ENCODE measurements at places on chromosomes 2 and 18.

GRCh38 chr18:13308369-13308768 is 89.8 kb downstream of the LDLRAD4 start:
- DNase-seq, result no peak

DNA sequence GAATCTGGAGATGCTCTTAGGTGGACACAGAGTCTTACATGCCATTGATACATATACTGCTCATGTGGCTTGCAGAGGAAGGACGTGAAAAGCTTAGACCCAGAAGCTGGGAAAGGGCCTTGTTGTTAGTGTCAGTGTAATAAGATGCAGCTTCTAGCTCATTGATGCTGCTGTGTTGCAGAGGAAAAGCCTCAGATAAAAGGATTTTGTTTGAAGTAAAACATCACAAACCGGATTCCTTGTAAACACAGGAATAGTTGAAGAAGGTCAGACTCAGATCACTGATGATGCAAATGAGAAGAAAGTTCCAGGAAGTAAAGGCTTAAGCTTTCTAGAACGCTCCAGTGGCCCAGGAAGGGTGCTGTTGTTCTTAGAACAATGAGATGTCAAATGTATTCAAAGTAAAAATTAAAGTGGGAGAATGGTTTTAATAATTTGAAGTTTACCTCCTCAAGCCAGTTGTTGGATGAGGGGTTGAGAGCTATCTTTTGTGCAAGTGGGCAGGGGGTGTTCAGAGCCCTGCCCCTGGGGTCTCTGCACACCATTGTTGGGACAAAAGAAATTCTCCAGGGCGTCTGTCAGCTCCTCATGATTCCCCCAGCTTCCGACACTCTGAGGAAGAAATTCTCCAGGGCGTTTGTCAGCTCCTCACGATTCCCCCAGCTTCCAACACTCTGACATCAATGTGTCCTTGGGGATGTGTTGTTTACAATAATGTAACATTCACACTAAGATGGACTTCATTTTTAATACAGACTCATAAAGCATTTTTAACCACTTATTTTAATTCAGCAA is 61.3 kb upstream of the CHMP1B start:
- no peak for DNase-seq

DNA sequence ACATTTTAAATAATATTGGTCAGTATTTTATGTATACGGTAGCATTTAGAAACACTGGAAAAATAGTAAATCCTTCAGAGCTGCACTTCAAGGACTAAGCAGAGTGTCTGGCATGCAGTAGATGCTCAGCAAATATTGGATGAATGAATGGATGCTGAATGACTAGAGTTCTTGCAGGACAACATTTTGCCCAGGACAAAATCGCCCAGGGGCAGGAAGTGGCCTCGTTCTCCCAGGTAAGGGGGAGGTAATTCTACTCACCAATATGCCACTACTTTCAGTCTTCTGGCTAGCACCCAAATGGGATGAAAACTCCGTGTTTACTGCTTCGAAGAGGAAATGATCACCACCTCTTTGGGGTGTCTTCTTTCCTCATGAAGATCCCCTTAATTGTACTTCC is 4.0 kb upstream of the DGUOK start:
- no peak for DNase-seq

DNA sequence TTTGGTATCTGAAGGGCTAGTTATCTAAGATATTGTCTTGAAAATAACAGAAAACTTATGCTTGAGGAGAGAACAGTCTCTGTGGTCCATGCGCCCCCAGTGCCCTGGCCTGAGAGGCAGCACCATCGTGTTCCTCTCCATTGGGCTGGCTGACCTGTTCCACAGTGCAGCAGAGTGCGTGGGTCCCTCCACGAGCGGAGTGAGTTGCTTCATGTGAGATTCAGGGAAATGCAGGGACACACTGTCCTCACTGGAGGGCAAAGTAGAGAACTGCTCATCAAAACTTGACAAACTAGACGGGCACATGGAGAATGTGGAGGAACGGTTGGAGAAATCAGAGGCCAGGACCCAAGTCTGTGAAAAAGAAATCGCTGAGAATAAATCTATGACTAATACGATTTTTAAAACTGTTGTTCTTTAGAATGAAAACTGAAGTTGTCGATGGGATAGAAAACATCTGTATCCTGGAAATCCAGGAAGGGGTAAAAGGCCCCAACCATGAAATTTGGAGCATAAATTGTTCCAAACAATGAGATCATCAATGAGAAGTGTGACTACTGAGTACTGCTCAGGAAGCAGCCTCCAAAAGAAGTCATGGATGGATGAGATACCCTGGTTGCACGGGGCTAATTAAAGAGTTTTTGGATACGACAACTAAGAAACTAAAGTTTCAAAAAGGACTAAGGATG is 58.1 kb downstream of the REV1 start:
- DNase-seq, result no peak

GRCh38 chr2:9168821-9169221 is 37.8 kb upstream of the ASAP2 start:
- peak; percentile 60 for DNase-seq

- no peak for DNase-seq
These were observed 77.3 kb upstream of the SMAD7 start for GRCh38 chr18:49028091-49028490.

DNA sequence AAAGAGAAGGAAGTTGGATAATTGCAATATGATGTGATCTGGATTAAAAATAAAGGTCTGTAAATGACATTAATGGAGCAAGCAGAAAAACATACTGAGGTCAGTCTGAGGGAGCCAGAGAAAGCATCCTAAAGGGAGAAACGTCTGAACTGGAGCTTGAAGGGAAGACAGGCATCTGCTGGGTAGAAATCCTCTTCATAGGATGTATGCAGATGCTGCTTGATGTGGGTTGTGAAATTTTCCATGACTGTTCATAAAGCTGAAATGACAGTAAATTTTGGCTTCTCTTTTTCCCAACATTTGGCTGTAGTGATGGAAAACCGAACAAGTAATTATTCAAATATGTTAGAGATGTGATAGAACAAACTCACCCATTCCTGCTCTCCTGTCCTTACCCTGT is 287.6 kb downstream of the CAMKMT start:
- DNase-seq, result no peak

GRCh38 chr2:2524348-2524941 is 193.4 kb upstream of the MYT1L start:
- DNase-seq, result no peak

GRCh38 chr2:219000569-219000960 is 7.3 kb upstream of the CRYBA2 start:
- no peak for DNase-seq

DNA sequence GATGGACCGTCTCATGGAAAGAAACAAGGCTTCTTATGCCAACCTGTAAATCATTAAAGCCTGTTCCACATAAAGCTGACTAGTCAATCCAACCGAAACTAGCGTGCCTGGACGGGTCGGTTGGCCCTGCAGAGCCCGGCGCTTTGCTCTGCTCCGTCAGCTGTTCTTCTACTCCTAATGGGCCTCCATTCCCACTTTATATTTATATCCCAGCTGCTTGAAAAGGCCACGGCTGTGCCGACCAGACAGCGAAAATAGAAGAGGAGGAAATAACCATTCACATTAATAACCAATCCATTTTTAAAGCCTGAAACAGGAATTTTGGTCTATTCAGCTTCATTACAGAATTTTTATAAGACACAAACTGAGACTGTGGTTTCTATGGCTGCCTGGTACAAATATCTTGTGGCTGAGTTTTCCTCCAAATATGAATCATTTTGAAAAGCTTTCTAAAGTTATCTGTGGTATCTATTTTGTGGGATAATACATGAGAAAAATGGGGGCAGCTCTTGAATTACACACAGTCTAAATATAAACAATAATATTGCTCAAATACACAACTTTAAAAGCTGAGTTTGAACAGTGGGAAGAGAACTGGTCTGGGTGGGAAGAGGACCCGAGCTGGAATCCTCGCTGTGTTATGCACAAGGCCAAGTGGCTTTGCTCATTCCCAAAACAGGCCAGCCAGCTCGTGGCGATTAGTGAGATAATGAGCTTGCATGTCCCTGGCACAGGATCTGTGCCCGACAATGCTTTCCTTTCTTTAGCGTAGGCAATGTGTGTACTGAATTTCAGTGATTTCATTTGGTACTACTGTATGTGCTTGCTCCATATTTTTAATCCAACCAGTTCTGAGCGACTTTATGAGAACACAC is 10.5 kb upstream of the FAM124B start:
- no peak for DNase-seq

- DNase-seq, result no peak
These were observed 20.6 kb downstream of the MPPE1 start for GRCh38 chr18:11887328-11888128.

GRCh38 chr2:134124047-134124753 is 129.7 kb upstream of the MGAT5 start:
- DNase-seq, result no peak

DNA sequence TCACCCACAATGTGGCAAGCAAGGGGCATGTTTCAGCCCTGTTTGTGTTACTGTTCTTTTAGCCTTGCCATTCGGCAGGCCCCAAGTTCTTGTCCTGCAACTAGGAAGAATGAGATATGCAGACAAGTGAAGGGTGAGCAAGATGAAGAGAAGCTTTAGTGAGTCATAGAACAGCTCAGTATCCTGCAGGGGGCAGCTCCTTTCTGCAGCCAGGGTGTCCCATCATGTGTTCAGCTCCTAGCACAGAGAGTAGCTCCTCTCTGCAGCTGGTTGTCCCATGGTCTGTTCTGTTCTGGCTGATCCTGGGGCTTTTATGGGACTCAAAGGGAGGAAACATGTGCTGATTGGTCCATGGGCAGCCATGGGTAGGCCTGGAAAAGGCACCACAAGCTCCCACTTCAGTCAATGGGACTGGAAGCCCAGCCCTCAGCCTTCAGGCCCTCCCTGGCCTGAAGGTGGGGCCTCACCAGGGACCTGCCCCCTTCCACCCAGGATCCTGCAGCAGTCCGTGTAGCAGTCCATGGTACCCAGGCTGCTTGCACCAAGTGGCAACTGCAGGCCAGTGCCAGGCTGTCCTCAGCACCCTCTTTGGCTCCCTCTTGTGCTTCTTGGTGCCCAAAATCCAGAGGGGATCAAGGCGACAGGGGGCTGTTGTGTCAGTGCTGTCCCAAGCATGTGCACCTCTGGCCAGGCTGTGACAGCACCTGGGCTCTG is 326.4 kb downstream of the NR4A2 start:
- DNase-seq, result no peak

DNA sequence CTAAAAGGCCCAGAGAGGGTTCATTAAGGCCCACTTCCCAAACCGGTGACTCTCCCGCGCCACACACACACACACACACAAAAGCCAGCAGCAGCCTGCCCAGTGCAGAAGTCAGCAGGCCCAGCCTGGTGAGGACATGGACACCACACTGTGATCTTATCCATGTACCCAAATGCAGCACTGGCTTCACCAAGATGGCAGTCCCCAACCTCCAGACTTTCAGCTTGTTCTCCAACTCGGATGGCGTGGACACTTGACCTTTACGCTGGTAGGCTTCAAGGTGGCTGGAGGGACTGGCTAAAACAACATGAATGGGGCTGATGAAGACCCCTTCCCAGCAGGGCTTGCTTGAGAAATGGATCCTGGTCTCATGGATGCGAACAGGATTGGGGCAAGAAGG is 50.4 kb downstream of the TNS1 start:
- no peak for DNase-seq

Data from suppressor macrophage treated with lipopolysaccharide for 1 hour (primary cell).